ENCODE measurements at places on chromosomes 11 and 22.

- no peak overlapping the region for H3K27ac ChIP-seq
- no peak for DNase-seq
- no peak overlapping the region for H3K4me3 ChIP-seq
- no peaks in the 10 kb centered on the region for H3K36me3 ChIP-seq
These were observed 124.3 kb upstream of the TTC12 start for GRCh38 chr11:113189909-113190667.

DNA sequence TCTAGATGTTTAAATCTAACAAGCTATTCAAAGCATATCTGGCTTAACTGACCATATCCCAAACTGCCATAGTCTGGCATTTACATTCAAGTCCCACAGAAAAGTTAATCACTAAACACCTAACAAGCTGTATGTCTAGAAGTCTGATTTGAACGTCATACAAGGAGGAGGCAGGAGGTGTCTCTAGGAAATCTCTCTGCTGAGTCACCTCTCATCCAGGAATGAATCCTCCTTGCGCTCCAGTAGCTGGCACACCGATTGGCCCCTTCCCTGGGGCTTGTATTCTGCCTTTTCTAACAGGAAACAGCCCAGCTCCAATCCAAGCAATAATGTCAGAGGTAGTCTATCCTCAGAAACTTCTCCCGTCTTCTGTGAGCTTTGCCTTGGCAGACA lies 31.8 kb downstream of the FEZ1 start:
- H3K4me1 ChIP-seq = no peaks in the 10 kb centered on the region
- H3K36me3 ChIP-seq = no peaks in the 10 kb centered on the region
- peaks cover 9% of the 10 kb centered on the region for H3K27me3 ChIP-seq
- no peak overlapping the region for H3K4me3 ChIP-seq

DNA sequence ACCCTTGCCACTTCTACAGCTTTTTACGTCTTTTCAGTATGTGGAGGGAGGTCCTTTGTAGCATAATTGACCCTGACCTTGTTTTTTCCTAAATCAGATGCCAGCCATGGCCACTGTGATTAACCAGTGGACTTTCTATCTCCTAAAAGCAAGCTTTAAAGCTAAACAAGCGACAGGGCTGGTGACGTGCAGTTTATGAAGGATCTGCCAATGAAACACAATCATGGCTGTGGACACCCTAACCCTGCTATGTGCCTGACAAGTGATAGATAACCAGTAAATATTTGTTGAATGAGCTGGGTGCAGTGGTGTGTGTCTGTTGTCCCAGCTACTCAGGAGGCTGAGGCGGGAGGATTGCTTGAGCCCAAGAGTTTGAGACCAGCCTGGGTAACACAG lies 64.2 kb downstream of the LIF start:
- no peak overlapping the region for H3K4me3 ChIP-seq
- no peak for DNase-seq
- H3K36me3 ChIP-seq = no peaks in the 10 kb centered on the region
- H3K27ac ChIP-seq = no peak overlapping the region
- peaks cover 2% of the 10 kb centered on the region for H3K4me1 ChIP-seq

GRCh38 chr11:65425971-65426838 lies 3.6 kb downstream of the NEAT1 start:
- peaks cover 18% of the 10 kb centered on the region for H3K36me3 ChIP-seq
- peak overlapping the region; percentile 94 for H3K4me3 ChIP-seq
- H3K27ac ChIP-seq = peak overlapping the region; percentile 100
- no peak for DNase-seq
- no peaks in the 10 kb centered on the region for H3K27me3 ChIP-seq

- peaks cover 7% of the 10 kb centered on the region for H3K4me1 ChIP-seq
- H3K27me3 ChIP-seq = peaks cover 5% of the 10 kb centered on the region
- H3K4me3 ChIP-seq = no peak overlapping the region
- no peak for DNase-seq
These were observed 1.6 kb downstream of the SMIM38 start for GRCh38 chr11:69157156-69157821.

DNA sequence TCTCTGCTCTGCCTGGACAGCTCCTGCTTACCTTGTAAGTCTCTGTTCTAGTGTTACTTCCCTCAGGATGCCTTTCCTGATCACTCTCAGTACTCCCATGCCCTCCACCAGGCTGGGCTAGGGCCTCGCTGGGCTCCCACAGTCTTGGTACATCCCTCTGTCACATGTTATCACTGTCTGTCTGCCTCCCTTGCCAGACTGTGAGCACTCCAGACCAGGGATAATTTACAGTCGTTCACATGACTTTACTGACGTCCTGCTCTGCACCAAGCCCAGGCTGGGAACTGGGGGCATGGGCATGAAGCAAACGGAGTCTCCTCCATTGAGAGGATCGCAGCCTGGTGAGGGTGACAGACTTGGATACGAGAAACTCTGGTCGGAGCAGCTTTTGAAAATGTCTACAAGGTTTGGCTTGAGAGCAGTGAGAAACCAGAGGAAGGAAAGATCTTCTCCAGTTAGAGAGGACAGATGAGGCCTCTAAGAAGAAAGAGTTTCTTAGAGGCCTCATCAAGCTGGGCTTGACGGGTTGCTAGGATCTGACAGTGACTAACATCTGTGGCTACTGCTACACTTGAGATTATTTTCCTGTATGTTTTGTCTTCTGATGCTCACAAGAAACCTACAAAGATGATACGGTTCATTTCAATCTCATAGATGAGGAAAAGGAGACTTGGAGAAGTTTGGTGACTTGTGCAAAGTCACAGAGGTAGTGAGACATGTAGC lies 12.5 kb downstream of the USP35 start:
- H3K4me3 ChIP-seq = no peak overlapping the region
- peaks cover 8% of the 10 kb centered on the region for H3K36me3 ChIP-seq
- H3K27me3 ChIP-seq = no peaks in the 10 kb centered on the region
- no peak overlapping the region for H3K27ac ChIP-seq
- DNase-seq = no peak

DNA sequence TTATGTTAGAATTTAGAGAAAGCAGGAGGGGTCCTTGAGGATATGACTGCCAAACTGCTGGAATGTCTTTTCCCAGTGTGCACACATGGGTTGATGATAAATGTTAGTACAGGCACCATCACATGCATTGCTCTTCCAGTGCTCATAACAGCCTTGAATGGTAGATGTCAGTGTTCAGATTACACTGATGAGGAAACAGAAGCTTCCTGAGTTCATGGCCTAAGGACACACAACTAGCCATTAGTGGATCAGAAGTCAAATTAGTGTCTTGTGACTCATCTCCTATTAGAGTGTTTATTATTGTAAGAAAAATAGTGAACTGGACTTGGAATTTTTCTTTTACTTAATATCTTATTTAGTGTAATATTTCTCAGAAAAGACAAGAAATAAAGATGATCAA lies 241.5 kb downstream of the DDX10 start:
- H3K27me3 ChIP-seq = no peaks in the 10 kb centered on the region
- no peak for DNase-seq
- H3K36me3 ChIP-seq = peaks cover 8% of the 10 kb centered on the region
- H3K27ac ChIP-seq = no peak overlapping the region

DNA sequence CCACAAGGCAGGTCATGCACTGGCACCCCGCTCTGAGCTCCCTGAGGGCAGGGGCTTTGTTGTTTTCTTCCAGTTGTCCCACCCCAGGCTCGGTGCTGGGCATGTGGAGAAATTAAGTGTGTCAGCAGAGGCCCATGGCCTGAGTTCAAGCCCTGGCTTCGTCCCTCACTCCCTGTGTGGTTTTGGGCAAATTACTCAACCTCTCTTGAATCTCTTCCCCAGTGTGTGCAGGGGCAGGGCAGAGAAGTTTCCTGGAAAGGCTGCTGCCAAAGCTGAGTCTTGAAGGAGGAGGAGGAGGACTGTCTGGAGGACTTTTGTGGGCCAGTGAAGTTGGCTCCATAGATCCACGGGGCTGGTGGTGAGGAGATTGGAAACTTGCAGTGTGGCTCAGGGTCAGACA lies 138.1 kb upstream of the E2F8 start:
- no peaks in the 10 kb centered on the region for H3K4me1 ChIP-seq
- H3K4me3 ChIP-seq = no peak overlapping the region
- DNase-seq = no peak
- peaks cover 21% of the 10 kb centered on the region for H3K27me3 ChIP-seq
- H3K36me3 ChIP-seq = no peaks in the 10 kb centered on the region

DNA sequence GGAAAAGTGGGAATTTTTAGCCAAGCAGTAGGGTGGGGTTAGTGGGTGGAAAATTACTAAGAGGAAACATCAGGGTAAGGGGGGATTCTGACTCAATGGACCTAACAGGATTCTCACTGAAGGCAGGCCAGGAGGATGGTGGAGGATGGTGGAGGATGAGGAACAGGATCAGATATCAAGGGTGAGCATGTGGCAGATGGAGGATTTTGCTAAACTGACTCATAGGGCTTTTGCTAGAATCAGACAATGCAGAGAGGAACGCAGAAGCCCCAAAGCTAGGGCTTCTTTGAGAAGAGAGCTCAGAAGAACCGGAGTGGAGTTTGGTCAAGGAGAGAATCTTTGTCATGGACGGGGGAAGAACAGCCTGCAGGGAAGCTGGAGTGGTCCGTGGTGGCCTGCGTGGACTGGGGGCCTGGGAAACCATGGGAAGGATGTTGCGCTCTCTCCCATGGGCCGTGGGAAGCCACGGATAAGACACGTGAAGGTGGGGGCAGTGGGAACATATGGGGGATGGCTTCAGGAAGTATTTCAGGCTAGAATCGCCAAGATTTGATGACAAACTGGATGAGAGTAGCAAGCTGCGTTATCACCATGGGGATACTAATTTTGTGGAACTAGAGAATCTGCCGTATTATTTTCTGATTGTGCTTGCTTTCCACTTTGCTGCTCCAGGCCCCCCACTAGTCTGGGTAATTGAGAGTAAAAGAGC lies 165.2 kb downstream of the LDLRAD3 start:
- H3K27me3 ChIP-seq = peaks cover 7% of the 10 kb centered on the region
- H3K36me3 ChIP-seq = no peaks in the 10 kb centered on the region
- no peak for DNase-seq
- H3K4me1 ChIP-seq = no peaks in the 10 kb centered on the region
- H3K4me3 ChIP-seq = no peak overlapping the region

GRCh38 chr11:42555190-42555589 lies 756.6 kb upstream of the API5 start:
- H3K27ac ChIP-seq = no peak overlapping the region
- H3K4me1 ChIP-seq = no peaks in the 10 kb centered on the region
- no peak for DNase-seq
- H3K36me3 ChIP-seq = no peaks in the 10 kb centered on the region
- H3K27me3 ChIP-seq = no peaks in the 10 kb centered on the region
- no peak overlapping the region for H3K4me3 ChIP-seq

GRCh38 chr11:46116007-46116711 lies 5.1 kb downstream of the PHF21A start:
- DNase-seq = no peak
- peak overlapping the region; percentile 78 for H3K27ac ChIP-seq
- H3K27me3 ChIP-seq = no peaks in the 10 kb centered on the region

DNA sequence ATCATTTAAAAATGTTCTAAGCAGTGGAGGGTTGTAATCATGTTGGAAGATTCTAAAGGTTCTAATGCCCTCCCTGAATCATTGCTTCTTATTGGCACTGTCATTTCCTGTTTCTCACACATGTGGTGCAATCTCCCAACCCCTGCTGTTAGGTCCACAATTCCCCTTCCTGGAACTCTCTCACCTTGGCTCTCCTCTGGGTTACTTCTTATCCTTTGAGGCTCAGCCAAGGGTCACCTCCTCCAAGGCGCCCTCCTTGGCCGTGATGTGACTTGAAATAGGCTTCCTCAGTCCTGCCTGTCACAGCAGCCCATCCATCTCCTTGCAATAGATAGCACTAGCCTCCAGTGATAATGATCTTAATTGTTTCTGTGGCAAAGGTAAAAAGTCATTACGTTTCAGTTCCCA lies 149.8 kb downstream of the TTC17 start:
- DNase-seq = no peak
- H3K27ac ChIP-seq = no peak overlapping the region
- peaks cover 4% of the 10 kb centered on the region for H3K27me3 ChIP-seq

DNA sequence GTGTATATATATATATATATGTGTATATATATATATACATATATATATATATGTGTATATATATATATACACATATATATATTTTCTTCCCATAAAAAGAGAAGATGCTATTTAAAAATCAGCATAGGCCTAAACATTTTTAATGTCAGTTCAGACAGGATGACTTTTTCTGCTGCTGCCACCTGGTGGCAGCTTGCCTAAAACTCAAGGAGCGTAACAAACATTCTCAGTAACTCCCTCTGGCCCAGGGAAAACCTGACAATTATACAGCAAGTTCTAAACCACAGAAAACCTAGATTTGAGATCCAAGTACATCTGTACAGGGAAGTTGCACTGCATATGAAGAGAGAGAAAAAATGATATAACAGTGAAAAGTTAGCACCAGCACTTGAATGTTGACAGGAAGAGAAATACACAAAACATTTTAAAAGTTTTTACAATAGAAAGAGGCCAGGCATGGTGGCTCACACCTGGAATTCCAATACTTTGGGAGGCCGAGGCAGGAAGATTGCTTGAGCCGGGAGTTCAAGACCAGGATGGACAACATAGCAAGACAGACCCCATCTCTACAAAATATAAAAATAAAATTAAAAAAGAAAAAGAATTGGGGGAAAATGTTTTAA lies 16.6 kb downstream of the OR8A1 start:
- peak; percentile 24 for DNase-seq
- H3K36me3 ChIP-seq = no peaks in the 10 kb centered on the region
- H3K27ac ChIP-seq = no peak overlapping the region
- H3K4me1 ChIP-seq = peaks cover 2% of the 10 kb centered on the region

DNA sequence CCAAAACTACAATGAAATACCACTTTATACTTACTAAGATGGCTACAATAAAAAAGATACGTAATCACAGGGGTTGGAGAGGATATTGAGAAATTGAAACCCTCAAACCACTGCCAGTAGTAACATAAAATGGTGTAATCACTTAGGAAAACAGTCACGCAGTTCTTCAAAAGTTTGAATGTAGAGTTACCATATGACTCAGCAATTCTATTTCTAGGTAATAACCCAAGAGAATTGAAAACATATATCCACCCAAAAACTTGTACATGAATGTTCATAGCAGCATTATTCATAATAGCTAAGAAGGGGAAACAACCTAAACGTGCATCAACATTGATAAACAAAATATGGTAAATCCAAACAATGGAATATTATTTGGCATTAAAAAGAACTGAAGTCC lies 24.4 kb upstream of the PSMA1 start:
- H3K4me3 ChIP-seq = no peak overlapping the region
- H3K27me3 ChIP-seq = no peaks in the 10 kb centered on the region
- no peaks in the 10 kb centered on the region for H3K4me1 ChIP-seq
- no peaks in the 10 kb centered on the region for H3K36me3 ChIP-seq
